ENCODE measurements at places on chromosomes 1 and 21.

GRCh38 chr1:29590583-29591565 lies 354.6 kb downstream of the PTPRU start:
- no peak for DNase-seq

DNA sequence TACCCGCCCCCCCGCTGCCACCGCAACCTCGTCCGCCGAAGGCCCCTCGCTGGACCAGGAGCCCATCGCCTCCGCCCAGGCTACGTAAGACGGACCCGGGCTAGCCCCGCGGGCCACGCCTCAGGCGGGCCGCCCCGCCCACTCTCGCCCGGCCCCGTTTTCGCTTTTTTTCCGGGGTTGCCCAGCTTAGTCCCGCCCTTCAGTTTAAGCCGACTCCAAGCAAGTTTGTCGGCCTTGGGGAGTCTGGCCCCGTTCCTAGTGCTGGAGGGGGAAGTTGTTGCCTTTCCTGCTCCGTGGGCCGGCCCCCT lies 3.0 kb downstream of the RUSC1 start:
- DNase-seq = peak; percentile 77

DNA sequence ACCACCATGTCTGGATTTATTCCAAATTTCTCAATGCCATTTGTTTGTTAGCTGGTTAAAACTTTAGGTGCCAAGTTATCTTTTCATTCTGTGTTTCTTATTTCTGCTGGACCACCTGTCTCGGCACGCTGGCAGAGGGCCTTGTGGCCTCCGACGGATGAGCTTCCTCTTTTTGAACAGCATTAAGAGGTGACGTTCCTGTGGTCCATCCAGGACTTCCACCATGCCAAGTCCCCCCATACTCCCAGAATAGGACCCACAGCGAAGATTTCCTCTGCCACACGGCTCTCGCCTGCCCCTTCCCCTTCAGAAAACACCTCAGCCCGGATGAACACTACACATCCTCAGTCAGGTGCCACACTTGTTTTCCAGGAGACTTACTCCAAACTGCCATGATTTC lies 73.8 kb downstream of the NTPCR start:
- no peak for DNase-seq

DNA sequence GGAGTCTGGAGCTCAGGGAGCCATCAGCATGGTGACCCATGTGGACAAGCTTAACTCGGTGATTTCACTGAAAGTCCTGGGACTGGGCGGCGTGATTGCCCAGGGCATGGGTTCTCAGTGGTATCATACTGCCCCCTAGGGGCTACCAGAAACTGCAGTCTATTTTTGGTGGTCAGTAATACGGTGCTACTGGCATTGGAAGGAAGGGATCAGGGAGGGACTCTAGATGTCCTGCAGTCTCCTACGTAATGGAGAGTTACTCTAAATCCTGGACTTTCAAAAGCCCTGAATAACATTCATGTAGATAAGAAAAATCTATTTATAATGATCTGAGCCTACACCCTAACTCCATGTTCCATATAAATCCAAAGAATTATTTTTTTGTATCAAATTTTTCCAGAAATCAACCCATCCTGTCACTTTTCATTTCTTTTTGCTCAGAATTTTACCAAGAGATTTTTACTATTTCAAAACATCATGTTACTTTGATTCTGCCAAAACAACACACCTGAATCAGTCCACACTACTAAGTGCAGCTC lies 37.3 kb downstream of the PABPC4 start:
- DNase-seq = peak; percentile 80

GRCh38 chr1:56424744-56425493 lies 154.4 kb downstream of the PLPP3 start:
- DNase-seq = no peak
